Esophagus squamous epithelium (tissue), 5 donors: ENCODE measurements at places on chromosomes 2 and 18.

DNA sequence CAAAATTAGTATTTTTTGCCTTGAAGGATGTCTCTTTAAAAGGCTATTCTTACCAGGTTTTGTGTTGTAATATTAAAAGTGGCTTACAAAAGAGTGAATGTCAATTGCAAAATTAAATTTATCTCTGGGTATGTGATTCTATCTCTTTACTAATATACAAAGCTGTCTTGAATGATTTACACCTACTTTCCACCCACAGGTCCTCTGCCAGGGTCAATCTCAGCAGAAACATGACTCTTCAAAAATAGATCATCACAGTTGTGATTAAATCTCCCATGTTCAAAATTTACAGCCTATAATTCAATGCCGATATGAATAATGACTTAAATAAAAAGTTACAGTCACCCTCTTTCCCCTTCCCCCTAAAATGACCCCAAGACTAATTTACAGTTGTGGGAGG lies 78.8 kb downstream of the SLC8A1 start:
- DNase-seq = no peak

DNA sequence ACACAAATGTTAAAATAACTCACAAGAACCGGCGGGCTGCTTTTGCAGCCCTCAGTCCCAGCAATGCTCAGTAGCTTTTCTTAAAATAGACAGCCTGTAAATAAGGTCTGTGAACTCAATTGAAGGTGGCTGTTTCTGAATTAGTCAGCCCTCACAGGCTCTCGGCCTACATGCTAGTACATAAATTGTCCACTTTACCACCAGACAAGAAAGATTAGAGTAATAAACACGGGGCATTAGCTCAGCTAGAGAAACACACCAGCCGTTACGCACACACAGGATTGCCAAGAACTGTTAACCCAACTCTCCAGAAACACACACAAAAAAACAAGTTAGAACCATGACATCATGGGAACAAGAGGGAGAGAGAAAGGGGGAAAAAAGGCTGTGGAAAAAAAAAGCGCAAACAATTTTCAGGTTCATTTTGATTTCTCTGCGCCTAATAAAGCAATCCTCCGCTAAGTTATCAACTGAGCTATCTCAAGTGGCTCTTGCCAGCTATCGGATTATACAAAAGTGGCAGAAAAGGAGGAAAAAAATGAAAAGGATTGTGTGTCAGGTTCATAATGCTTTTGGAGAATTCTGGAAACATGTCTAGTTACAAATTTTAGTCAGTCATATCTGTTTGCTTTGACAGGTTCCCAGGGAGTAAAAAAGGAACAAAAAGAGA lies 89.1 kb downstream of the ZEB2 start:
- DNase-seq = no peak

DNA sequence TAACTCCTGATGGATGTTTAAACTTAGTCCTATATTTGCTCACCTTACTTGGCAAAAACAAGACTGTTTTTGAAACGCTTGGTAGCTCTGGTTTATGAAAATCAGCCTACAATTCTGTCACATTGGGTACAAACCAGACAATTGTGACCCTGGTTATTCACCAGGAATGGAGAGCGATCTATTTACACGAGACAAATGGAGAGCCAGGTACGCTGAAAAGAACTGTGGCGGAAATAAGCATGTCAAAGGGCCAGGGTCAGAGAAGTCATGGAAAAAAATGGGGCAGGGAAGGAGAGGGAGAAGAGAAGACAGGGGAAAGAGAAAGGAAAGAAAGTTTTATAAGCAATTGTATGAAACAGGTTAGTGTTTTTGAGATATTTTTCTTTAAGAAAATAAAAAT lies 119.5 kb upstream of the ZFP36L2 start:
- no peak for DNase-seq

DNA sequence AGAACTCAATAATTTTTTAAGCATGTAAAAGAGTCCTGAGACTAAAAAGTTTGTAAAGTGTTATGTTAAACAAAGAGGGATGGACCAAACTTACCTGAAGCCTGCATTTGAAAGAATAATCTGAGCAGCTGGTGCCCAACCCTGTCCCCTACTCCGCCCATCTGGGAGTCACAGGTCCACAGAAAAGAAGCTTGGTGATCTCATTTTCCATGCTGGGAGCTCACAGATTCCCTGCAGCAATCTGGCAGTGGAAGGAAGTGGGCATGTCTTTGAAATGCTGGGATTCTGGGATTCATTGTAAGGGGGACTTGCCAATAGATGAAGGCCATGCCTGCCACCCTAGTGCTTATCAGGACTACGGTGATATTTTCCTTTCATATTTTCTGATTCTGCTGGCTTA lies 17.9 kb downstream of the CDH2 start:
- DNase-seq = no peak

- DNase-seq = no peak
Measured at GRCh38 chr18:67266246-67267237, 250.0 kb downstream of the DSEL start.

- no peak for DNase-seq
Measured at GRCh38 chr2:229832510-229832898, 89.3 kb downstream of the TRIP12 start.

GRCh38 chr2:148987286-148987685 lies 51.2 kb upstream of the LYPD6B start:
- no peak for DNase-seq

GRCh38 chr2:143823296-143823695 lies 694.1 kb downstream of the ARHGAP15 start:
- no peak for DNase-seq

GRCh38 chr18:66346833-66347588 lies 256.9 kb downstream of the CDH19 start:
- no peak for DNase-seq

- DNase-seq = no peak
Measured at GRCh38 chr2:169298007-169298406, 64.3 kb downstream of the LRP2 start.

DNA sequence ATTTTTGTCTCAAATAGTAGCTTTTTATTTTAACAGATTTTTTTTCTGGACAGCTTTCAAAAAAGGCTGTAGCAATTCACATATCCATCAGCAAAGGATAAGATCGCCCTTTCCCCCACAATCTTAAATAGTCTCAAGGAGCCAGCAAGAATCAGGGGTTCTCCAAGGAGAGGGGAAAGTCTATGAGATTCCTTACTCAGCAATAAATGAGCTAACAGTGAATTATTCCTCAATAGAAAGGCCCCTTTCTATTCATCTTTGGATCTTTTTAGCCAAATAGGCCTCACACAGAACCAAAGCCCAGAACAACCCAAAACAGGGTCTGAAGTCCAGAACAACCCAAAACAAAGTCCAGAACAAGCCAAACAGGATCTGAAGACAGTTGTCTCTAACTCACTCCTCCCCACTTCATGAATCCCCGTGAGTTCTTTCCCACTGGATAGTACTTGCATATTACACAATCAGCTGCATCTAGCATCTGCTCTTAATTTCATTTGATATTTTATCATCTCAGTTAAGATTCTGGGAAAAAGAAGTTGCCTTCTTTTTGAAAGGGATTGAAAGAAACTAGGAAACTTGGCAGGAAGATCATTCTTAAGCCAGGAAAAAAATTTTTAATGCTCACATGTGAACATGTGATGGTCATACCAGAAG lies 3.4 kb upstream of the DHRS9 start:
- DNase-seq = no peak

GRCh38 chr2:191218292-191218898 lies 26.8 kb upstream of the MYO1B start:
- DNase-seq = no peak

DNA sequence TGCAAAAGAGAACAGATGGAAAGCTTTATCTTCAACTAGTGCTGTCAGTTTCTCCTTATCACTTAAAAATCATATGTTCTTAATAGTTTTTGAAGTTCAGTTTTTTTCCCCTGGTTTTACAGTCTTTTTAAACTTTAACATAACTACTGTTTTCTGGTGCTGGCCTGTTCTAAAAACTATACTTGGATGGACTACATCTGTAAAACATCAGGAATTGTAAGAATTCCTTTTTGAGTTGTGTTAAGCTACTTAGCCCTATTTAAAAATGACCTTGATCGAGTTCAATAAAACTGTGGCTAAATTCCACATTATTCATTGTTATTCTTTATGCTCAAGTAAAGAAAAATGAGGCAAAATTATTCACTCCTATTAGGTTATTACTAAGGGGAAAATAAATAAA lies 397.7 kb downstream of the NUP35 start:
- no peak for DNase-seq

- DNase-seq = no peak
Measured at GRCh38 chr2:10410001-10410822, 37.9 kb downstream of the ODC1 start.

DNA sequence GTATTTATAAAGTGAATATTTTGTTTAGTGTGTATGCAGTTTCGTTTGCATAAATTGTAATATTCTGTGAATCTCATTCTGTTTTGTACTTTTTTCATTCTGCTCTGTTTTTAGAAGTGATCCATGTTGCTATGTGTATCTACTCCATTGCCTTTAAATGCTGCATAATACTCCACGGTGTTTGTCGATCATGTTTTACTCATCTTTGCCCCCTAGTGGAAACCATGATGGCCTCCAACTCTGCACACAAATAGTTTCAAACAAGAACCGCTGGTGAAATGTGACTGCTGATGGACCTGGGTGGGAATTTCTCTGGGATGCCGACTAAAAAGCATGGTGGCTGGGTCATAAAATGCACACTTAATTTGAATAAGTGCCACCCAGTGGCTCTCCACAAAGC lies 32.0 kb upstream of the SKOR2 start:
- DNase-seq = no peak

DNA sequence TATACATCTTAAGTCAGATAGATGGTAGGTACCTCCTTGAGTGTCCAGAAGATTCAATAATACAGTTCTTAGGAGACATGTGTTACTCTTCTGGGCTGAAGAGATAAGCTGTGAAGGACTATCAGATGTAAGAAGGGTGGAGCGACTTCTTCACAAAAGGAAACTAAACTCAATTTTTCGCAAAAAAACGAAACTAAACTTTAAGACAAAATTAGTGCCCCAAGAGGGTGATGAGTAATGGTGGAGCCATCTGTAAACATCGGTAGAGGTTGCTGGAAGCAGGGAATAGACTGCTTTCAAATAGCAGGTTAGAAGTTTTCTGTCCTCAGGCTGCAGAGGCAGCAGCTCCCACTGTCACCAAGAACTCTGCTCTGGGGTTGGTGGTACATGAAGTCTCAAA lies 111.6 kb upstream of the TACR1 start:
- no peak for DNase-seq

DNA sequence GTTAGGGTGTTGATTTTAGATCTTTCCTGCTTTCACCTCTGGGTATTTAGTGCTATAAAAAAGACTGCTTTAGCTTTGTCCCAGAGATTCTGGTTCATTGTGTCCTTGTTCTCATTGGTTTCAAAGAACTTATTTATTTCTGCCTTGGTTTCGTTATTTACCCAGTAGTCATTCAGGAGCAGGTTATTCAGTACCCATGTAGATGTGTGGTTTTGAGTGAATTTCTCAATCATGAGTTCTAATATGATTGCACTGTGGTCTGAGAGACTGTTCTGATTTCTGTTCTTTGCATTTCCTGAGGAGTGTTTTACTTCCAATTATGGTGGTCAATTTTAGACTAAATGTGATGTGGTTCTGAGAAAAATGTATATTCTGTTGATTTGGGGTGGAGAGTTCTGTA lies 167.1 kb upstream of the KYNU start:
- DNase-seq = no peak

DNA sequence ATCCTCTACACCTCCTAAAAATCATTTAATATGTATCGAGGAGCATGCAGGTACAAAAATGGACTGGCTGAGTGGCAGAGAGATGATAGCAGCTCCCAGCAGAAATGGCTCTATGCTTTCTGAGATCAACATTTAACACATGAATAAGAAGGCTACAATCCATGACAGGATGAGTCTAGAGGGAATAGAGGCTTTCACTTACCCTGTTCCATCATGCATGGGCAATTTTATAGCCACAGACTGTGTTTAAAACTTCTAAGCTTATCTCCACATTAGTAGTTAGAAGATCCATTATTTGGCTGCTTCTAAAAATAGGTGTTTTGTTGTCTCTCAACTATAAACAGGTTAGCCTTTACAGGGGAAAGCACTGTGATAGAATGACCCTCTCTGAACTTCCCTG lies 149.1 kb upstream of the ARHGAP28 start:
- no peak for DNase-seq

- DNase-seq = no peak
Measured at GRCh38 chr2:127681288-127681804, 6.0 kb upstream of the LIMS2 start.

DNA sequence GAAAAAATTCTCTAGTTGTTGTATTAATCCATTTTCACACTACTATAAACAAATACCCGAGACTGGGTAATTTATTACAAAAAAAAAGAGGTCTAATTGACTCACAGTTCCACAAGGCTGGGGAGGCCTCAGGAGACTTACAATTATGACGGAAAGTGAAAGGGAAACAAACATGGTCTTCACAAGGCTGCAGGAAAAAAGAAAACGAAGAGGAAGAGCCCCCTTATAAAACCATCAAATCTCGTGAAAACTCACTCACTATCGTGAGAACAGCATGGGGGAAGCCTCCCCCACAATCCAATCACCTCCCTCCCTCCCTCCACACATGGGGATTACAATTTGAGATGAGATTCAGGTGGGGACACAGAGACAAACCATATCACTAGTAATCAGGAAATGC lies 61.7 kb upstream of the SPTBN1 start:
- DNase-seq = no peak

GRCh38 chr18:32459361-32460101 lies 11.2 kb downstream of the GAREM1 start:
- no peak for DNase-seq

- no peak for DNase-seq
Measured at GRCh38 chr18:31533236-31533635, 35.3 kb downstream of the DSG2 start.

DNA sequence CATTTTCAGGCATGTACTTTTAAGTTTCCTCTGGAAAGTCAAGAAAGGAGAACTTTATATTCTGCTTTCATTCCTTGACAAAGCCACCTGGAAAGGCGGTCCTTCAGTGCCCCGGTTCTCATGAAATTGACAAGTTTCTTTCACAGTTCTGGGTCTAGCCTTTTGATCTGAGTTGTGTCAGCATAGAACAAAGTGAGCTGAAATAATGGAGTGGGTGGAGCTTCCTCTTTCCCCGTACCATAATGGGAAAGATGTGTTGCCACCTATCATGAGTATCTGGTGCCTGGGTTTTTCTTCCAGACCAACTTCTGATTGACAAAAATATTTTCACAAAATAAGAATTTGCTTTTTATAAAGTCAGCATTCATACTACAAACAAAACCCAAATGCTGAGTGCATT lies 49.3 kb downstream of the PTRHD1 start:
- DNase-seq = no peak

GRCh38 chr18:73647391-73647790 lies 500.2 kb downstream of the FBXO15 start:
- no peak for DNase-seq

DNA sequence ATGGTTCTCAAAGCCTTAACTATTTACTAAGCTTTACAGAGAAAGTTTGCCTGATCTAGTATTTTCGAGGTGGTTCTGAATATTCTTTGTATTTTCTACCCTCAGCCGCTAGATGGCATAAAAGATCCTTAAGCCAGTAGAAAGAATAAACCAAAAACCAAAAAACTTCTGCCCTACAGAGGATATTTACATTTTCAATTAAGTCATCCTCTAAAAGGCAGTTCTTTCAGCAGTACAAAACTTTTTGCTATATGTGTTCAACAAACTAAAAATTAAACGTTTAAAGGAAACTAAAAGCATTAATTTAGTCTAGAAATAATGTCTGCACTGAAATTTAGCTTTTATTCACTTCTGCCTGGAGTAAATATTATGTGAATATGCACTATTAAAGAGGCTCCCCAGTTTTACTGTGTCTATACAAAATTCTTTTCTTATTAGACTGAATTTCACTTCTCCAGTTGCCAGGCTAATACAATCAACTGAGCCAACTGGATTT lies 297.5 kb downstream of the PIEZO2 start:
- no peak for DNase-seq

GRCh38 chr2:119435081-119435952 lies 3.7 kb downstream of the TMEM37 start:
- no peak for DNase-seq
